Anterior cingulate cortex (tissue), 58 donors: ENCODE measurements at places on chromosomes 12 and 14.
A peak's percentile ranks its signal among the peaks of the same experiment; 100 is the strongest.

GRCh38 chr12:18982226-18982949, 147.1 kb upstream of the PLEKHA5 start:
- DNase-seq, result no peak

DNA sequence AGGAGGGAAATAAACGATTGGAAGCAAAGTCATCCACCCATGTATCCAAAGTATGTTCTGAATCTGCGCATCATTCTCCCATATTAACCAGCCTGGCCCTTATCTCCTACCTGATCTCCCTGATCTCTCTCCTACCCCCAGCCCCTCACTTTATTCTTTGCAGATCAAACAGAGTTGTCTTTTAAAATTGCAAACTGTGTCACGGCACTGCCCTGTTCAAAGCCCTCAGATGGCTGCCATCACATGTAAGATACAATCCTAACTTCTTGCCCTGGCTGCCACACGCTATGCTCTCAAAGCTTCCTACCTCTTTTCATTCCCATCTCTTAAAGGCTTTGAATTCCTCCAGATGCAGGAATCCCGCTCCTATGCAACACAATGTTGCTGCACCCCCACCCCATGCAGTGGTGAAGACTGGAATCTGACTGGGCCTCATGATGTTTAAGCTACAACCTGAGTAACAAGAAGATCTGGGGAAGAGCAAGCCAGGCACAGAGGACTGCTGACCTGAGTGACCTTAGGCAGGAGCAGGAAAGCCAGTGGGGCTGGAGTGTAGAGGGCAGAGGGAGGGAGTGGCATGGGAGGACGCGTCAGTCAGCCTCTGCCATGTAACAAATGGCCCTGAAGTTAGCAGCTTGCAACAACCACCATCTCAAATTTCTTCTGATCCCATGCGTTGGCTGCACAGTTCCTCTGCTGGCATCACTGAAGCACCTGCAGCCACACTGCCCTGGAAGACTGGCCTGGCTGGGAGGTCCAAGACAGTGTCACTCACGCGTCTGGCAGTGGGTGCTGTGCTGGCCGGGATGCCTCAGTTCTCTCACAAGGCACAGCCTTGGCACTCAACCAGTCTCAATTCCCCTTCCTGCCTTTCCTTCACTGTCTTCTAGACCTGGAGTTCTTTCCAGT, 382.8 kb downstream of the BCL11B start:
- no peak for DNase-seq

DNA sequence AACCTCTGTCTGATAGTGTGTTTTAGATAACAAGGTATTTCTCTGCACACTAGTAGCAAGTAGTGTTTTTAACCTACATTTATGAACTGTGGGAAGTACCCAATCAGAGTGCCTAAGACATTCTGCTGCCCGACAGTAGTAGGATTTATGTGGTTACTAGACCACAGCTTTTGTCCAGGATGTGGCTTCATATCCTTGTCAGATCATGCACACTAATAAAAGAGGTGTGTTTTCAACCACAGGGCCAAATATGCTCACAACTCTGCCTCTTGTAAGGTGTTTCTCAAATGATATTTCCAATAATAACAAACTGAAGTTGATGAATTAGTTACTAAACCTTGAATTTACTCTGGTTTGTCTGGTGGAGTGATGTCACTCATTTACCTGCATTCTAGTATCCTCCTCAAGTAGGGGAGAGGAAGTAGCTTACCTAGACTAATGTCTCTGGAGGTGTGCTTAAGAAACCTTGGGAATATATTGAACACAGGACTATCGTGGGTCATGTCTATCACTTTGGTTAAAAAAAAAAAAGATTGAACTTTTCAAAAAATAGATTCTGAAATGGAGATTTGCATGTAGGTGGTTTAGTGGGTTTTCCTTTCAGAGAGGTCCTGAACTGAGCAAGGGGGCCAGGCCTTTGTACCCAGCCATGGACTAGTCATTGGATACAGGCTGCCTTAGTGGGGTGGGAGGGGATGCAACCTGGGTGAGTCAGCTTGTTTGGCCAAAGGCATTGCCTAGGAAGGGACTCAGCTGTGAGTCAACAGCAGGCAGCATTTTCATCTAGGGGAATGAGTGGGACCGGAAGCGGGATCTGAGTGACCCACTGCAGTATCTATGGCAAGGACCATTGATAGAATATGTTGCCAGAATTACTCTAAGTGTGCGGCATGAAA, 14.1 kb downstream of the FBXW8 start:
- no peak for DNase-seq

GRCh38 chr14:85764822-85765221, 234.9 kb downstream of the FLRT2 start:
- no peak for DNase-seq

- peak; percentile 6 for DNase-seq
Measured at GRCh38 chr12:125983094-125983783, 918.0 kb downstream of the AACS start.

DNA sequence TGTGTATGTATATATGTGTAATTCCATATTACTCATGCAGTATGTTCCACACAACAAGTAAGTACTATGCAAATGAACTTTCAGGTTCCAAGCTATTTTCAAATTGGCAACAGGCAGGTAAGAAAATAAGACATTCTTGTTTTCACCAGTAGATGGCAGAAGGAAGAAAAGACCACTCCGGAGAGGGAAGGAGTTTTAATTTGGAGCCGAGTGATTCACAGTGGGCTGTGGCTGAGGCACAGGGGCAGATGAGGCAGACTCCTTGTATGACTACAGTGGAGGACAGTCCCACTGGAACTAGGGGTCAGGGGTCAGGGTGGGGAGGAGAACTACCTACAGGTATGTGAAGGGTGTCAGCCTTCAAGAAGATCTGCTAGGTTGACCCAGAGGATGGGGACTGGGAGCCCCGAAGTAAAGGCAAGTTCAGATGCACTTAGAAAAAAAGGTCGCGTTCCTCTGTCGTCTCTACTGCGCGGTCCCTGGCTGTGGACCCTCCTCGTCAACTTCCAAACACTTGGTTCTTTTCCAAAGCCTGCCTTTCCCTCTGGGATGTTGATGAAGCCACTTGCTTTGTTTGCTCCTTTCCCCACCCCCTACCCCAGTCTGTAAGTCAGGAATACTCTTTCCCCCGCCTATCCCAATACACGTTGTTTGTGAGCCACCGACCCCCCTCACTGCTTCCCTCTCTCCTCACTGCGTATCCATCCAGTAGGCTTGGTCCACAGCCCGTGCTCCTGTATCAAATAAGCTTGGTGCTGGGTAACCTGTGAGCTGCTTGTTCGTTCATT, 24.1 kb downstream of the DDX47 start:
- no peak for DNase-seq

DNA sequence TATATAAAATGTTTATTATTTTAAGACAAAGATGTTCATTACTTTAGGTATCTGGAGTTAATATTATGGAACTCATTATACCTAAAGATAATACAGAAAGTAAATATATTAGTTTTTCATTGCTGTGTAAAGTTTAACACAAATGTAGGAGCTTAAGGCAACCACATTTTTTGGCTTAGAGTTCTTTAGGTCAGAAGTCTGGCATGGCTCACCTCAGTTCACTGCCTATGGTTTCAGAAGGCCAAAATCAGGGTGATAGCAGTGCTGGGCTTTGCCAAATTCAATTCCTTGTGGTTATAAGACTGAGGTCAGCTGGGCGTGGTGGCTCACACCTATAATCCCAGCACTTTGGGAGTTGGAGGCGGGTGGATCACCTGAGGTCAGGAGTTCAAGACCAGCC, 35.5 kb upstream of the PRPF39 start:
- no peak for DNase-seq

- no peak for DNase-seq
Measured at GRCh38 chr12:72148709-72149108, 123.5 kb upstream of the TRHDE start.

DNA sequence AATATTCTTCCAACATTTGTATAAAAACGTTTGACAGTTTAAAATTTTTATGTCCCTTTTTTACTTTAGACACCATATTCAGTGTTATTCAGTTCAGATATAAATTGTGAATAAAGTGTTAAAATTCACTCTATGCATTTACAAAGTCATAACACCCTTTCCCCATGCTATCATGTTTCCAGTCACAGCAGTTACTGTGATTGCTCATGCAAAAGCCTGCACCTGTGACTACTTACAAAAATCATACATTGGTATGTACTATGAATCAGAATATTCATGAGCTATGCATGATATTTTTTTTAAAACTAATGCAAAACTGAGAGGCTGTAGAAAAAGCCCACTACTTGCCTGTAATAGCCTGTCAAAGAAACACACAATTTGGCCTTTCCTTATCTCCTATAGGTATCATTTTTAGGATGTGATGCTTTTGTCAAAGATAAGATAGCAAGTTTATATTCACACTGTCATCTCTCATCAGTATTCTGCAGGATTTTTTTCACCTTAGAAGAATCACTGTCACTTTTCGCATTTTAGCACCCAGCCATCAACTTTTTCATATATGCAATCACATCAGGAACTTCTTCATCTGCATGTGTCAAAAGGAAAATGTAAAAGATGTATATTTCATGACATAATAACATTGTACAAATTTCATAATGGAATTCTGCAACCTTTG, 443.2 kb downstream of the C12orf50 start:
- DNase-seq, result no peak

- no peak for DNase-seq
Measured at GRCh38 chr12:63305901-63306875, 155.2 kb upstream of the AVPR1A start.

DNA sequence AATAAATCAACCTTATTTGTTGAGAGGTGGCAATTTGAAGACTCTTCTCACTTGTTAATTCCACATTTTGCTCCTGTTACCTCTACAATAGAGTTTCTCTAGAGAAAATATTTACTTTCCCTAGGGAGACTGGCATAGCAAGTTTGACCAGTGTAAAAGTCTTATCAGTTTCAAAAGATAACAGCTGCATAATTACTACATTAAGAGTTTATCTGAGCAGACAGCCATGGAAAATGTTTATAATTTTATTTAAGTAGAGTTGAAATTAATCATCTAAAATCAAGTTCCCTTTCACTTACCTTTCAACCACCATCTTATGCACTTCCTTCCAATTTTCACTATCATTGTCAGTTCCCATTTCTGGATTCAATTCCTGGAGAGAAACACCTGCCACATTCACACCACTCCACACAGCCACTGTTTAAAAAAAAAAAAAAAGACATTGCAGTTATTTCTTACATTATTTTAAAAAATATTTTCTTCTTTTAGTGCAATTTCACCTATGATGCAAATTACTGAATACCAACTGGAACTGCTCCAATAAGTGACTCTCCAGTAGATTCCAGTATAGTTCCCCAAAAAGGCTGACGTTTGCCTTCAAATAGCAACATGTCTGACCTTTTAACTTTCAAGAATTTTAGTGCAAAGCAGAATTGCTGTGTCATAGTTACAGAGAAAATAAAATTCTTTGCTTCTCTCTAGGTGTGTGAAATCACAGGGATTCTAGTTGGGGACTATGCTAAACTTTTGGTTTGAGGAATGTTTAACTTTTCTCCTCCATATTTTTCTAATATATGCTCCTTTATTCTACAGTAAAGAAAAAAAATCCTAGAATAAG, 19.4 kb downstream of the LDHB start:
- DNase-seq, result no peak

DNA sequence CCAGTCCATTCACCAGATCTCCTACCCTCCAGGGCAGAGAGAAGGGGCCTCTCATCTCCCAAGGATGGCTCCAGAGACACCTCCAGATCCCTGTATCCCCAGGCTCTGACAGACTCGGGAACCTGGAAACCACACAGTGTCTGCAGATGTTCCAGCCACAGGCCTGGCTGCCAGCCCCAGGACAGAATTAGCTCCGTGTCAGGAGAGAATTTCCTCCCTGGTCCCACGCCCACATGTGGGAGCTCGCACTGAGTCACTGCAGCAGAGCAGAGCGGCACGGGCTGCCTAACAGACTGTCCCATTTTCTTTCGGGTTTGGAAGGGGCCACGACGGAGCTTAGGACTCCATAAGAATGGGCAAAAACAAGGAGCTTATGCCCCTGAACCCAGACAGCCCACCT, 33.6 kb downstream of the CMKLR1 start:
- no peak for DNase-seq

- no peak for DNase-seq
Measured at GRCh38 chr12:122799641-122800243, 25.4 kb downstream of the CCDC62 start.

GRCh38 chr12:58268069-58268468, 326.7 kb downstream of the ATP23 start:
- no peak for DNase-seq

- peak; percentile 19 for DNase-seq
Measured at GRCh38 chr12:49358483-49359141, 8.7 kb upstream of the SPATS2 start.

- no peak for DNase-seq
Measured at GRCh38 chr12:27163048-27163715, 80.8 kb upstream of the C12orf71 start.
